ENCODE measurements at places on chromosomes 4 and X.

DNA sequence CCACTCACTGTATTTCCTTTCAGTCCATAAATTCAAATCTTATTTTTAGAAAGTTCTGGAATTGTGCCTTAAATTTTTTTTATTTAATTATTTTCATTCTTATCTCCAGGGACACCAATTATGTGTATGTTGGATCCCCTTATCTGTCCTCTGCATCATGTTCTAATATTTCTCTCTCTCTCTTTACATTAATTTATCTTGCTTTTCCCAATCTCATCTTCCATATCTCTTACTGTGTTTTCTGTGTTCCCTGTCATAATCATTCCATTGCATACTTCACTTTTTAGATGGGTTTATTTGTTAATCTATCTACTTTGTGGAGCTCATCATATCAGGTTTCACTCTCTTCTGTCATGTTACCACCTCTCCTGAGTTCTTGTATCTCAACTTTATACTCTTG is 37.4 kb downstream of the PPP2R2C start:
- DNase-seq: no peak

DNA sequence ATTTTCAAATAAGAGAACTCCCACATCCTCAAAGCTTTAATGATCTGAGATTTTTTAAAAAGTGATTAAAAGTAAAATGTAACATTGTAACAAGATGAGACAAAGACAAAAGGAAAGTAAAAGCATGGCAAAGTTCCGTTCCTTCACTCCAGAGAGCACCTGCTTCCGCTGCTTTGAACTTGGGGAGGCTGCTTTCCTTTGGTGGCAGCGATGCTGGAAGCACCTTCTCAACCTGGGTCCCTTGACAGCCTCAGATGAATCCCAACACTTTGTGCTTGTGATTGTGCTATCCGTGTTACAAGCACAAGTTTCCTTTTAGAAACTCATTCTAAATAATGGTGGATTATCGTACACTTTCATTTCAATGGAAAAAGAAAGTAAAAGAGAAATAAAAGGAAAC is 59.7 kb downstream of the HADH start:
- peak; percentile 24 for DNase-seq

DNA sequence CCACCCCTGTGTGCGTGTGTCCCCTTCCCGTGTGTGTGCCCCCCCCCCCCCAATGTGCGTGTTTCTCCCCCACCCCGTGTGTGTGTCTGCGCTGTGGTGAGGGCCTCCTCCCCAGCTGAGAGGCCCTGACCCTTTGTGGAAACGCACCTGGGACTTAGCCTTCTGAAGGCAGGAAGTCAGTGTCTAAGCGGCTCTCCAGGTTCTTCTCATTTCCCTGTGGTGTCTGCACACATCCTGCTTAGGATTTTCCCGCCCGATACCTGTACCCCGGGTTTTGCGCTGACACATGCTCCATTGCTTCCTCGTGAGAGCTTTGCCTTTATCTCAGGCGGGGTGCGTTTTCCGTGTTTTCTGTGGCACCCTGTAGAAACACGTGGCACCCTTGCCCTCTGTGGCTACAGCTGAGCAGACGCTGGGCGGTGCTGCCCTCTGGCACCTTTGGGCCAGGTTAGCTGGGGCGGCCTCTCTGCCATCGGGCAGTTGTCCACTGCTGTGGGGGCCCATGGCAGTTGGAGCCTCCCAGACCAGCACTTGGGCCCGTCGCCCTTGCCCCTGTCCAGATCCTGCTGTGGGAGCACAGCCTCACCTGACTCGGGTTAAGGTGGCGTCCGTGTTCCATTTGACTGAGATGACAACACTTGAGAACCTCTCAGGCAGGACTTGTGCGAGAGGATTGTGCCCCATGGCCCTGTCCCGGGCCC is 26.3 kb downstream of the MAEA start:
- no peak for DNase-seq

DNA sequence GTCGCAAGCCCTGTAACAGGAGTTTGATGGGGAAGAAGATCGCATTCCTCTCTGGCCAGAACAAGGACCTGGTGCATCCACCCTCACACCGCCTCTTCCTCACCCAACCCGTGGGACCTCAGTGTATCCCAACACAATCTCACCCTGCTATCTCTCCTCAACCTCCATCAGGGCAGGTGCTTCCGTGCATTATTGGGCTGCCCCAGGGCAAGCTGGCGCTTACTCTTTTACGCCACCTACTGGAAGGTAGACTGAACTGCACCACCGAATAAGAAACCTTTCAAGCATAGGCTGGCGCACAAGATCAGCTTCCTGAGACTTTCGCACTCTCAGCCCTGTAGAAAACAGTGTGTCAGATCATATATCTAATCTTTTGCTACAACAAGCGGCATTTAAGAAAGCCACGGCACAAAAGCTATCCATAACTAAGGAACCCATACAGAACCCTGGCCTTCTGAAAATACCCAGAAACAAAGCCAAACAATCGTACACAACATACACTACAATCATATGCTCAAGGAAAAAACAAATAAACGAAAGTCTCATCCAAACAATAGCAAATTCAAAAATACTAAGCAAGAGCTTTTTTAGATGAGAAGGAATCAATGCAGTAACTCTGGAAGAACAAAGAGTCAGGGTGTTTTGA is 209.3 kb downstream of the UGT8 start:
- DNase-seq: peak; percentile 42

DNA sequence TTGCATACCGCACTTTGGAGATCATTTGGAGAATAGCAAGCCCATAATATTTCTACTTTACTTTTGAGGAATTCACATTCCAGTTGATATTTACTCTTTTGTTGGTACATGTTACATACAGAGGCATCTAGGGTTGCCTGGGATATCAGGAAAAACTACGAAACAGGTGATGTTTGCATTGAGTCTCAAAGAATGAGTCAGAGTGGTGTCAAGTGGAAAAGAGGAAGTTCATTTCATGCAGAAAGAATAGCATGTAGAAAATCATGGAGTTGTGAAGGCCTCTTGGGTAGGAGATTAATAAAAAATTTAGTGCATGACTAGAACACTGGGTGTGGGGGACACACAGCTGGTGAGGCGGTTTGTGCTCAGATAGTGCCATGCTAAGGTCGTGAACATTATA is 33.5 kb upstream of the ELOVL6 start:
- no peak for DNase-seq

Data from CD4-positive, alpha-beta T cell treated with Interleukin-4 for 4 hours (primary cell).